ENCODE measurements at places on chromosomes 11 and 22.

- peak; percentile 10 for DNase-seq
These were observed 1.7 kb downstream of the RPS19BP1 start for GRCh38 chr22:39530692-39531331.

GRCh38 chr11:72141066-72141465 lies 5.5 kb downstream of the FOLR3 start:
- no peak for DNase-seq

GRCh38 chr11:20093775-20094174 lies 66.5 kb downstream of the DBX1 start:
- no peak for DNase-seq

DNA sequence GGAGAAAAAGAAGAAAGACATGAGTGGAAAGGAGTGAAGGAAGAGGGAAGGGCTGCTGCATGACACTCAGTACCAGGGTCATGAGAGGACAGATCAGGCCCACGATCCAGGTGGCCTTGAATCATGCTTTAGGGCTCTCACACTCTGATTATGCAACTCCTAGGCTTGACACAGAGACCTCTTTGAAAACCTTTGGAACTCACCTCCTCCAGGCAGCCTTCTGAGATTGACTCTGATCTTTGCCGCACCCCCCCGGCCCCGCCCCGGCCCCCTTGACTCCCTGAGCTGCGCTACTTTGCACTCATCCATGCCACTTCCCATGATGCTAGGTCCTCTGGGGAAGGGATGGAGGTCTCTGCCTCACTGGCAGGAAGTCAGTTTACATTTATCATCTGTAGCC lies 10.7 kb downstream of the PTPN5 start:
- no peak for DNase-seq

GRCh38 chr11:73734993-73735392 lies 25.9 kb downstream of the RAB6A start:
- no peak for DNase-seq

- DNase-seq = no peak
These were observed 388 bp downstream of the TMEM121B start for GRCh38 chr22:17120711-17121232.

GRCh38 chr11:17314232-17314547 lies 37.4 kb upstream of the NCR3LG1 start:
- no peak for DNase-seq

DNA sequence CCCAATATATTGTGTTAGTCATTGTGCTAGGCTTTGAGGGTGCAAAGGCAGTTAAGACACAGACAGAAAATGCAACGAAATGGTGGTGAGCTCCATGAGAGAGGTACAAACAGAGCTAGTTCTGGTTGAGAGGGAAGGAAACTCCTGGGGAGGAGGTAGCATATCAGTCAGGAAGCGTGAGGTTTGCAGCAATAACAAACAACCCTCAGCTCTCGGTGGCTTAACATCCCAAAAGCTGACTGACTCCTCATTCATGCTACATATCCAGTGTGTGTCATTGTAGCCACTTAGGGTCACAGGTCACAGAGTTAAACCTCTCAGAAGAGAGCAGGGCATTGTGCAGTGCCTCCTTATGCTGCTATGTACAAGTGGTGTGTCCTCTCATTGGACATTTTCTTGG lies 1.7 kb upstream of the ST14 start:
- no peak for DNase-seq

DNA sequence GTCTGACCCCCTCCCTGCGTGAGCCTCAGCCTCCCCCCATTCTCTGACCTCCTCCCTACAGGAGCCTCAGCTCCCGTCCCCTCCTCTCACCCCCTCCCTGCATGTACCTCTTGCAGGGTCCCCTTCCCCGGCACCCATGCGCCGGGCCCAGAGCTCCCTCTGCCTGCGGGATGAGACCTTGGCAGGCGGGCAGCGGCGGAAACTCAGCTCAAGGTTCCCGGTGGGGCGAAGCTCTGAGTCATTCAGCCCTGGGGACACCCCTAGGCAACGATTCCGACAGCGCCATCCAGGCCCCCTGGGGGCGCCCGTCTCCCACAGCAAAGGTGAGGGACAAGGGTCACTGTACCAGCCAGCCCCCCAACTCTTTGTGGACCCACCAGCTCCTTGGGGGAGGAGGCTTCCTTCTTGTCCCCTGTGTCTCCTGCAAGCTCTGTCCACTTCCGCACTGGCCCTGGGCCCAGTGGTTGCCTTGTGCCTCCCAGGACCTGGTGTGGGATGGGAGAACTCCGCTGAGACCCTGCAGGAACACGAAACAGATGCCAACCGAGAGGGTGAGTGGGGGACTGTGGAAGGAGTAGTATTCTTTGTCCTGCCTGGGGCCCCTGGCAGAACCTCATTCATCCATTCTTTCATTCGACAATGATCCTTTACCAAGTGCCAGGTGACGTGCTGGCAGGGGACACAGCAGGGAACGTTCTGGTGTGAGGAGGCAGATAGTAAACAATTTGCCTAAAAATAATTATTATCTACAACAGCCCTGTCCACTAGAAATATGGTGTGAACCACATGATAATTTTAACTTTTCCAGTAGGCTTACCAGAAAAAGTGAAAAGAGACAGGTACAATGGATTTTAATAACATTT lies 3.7 kb upstream of the RPS6KA4 start:
- DNase-seq = peak; percentile 82

DNA sequence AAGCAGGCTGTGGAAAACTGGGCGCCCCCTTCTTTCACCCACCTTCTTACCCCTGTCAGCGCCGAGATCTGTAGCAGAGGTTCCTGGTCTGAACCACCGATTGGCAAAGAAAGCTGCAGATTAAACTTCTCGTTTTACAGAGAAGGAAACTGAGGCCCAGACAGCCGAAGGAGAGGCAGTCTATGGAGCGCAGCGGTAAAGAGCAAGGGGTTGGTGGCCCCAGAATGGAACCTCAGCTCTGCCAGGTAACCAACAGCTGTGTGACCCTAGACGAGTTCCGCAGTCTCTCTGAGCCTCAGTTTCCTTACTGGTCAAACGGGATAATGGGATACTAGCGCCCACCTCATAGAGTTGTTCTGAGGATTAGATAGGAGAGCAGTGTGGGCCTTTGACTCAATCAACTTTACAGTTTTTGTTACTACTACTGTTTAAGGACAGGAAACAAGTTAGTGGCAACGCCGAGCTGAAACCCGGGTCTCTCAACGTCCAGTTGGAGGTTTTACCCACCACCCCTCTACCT lies 3.1 kb upstream of the WT1 start:
- no peak for DNase-seq

DNA sequence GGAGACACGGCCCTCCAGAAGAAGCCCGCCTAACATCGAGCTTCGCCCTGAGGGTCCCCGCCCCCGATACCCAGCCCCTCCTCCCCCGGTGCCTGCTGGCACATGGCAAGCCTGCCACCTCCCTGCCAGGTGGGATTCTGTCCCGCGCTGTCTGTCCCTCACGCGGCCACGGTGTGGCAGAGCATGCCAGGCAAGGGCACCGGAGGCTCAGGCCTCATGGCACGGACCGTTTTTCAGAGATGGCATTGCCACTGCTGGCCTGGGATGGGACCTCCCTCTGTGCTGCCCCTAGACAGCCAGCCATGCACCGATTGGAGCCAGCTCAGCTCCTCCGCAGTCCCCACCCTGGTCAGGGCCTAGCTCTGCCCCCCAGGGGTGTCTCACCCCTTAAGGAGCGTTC lies 19.4 kb downstream of the MRPL23 start:
- DNase-seq = no peak

DNA sequence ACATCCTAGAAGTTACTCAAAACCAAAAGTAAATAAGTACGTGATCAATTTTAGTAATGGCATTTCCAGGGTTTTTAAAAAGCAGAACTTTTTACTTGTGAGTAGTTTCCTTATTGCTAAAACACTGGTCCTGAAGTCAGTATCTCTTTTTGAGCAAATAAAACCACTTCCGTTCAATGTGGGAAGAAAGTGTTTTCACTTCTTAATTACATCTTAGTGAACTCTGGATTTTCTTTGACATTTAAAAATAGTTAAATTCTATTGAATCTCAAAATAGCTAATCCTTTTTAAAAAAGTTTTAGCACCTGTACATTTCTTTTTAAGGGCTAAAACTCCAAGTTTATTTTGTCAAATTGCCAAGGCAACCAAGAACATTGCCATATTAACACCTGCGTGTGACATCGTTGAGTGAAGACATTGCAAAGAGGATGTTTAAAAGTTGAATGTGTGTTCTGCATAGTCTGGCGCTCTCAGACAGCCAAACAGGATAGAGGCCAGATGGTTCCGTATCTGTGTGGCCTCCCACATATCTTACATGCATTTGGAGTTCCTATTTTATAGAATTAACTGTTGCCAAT lies 17.2 kb upstream of the OR5B21 start:
- DNase-seq = no peak

DNA sequence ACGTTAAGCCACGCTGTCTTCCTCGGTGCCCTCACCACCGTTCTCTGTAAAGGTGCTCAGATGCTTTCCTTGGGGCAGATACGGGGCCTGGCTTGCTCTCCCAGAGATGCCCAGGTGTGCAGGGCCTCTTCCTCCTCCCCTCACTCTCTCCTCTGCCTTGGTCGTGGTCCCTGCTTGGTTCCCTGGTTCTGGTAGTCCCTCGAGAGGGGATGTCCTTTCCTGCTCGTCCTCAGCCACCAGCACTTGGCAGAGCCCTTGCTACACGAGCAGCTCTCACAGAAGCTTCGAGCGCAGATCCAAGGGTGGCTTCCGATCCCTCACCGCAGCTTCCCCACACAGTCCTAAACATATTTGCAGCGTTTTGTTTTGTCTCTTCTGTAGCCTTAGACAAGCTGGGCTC lies 298.8 kb downstream of the TBC1D22A start:
- no peak for DNase-seq

Measured in cerebellar nuclear complex (tissue), 1 donor.